ENCODE measurements at places on chromosomes 6 and 20. TPM values are rescaled to one million over a fixed set of nuclear protein-coding genes. Genes with fewer than 3 reads are reported as not detected.

The MCCD1 gene
- total RNA-seq: not detected

The PPP1R14C gene
- 0.27 TPM for total RNA-seq

The HLA-DQB2 gene
- 13.6 TPM for total RNA-seq

The MYB gene
- total RNA-seq: 0.22 TPM

The ADGB gene
- 0.31 TPM for total RNA-seq

The LINC00237 gene
- not detected for total RNA-seq

The HEY2 gene
- 4.3 TPM for total RNA-seq

The ZC2HC1B gene
- total RNA-seq: not detected

The PI16 gene
- total RNA-seq: 91.7 TPM

The COL9A1 gene
- total RNA-seq: 1.6 TPM

The RIPOR2 gene
- total RNA-seq: 17.0 TPM

- DNase-seq: no peak
These were observed 19.4 kb upstream of the TUBB2A start for GRCh38 chr6:3176562-3177355.

GRCh38 chr6:1574083-1574761, 35.5 kb upstream of the FOXC1 start:
- DNase-seq: no peak

GRCh38 chr6:74598462-74599393, 607.1 kb downstream of the COL12A1 start:
- DNase-seq: no peak

DNA sequence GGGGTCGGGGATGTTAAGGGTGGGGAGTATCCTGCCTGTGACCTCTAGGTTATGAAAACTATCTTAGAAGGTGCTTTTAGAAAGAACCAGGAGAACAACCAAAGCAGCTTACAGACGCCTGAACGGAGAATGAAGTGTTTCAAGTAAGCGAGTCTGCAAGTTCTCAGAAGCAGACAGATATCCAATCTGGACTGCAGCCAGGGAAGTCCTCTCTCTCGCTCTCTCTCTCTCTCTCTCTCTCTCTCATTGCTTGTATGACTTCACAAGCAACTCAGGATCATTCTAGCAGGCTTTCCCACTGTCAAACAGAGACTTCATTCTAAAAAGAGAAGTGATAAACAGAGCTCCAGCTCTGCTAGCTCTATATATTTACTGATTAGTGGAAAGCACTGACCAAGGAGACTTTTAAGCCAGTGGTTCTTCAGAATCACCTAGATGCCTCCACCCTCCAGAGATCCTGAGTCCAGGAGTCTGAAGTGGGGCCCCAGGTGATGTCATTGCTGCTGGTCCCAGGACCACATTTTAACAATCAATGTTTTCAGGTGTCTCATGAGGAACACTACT, 6.0 kb downstream of the TCF21 start:
- DNase-seq: no peak

DNA sequence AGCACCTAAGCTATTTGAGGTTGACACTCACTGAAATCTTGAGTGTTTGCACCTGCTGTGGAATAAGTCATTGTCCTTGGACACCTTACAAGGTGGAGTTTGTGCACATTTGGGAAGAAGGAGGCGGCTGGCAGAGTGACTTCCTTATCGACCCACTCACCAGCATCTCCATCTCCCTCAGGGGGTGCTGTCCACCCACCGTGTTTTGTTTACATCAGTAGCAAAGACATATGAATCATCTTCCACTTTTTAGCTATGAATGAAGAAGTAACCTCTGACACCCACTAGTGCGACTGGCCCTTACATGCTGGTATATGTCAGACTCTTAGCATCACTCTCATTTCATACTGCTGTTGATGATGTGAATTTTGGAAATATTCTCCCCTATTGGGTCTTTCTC, 119.5 kb upstream of the SGK1 start:
- DNase-seq: no peak

- DNase-seq: no peak
These were observed 650 bp upstream of the CD2AP start for GRCh38 chr6:47476781-47477496.

DNA sequence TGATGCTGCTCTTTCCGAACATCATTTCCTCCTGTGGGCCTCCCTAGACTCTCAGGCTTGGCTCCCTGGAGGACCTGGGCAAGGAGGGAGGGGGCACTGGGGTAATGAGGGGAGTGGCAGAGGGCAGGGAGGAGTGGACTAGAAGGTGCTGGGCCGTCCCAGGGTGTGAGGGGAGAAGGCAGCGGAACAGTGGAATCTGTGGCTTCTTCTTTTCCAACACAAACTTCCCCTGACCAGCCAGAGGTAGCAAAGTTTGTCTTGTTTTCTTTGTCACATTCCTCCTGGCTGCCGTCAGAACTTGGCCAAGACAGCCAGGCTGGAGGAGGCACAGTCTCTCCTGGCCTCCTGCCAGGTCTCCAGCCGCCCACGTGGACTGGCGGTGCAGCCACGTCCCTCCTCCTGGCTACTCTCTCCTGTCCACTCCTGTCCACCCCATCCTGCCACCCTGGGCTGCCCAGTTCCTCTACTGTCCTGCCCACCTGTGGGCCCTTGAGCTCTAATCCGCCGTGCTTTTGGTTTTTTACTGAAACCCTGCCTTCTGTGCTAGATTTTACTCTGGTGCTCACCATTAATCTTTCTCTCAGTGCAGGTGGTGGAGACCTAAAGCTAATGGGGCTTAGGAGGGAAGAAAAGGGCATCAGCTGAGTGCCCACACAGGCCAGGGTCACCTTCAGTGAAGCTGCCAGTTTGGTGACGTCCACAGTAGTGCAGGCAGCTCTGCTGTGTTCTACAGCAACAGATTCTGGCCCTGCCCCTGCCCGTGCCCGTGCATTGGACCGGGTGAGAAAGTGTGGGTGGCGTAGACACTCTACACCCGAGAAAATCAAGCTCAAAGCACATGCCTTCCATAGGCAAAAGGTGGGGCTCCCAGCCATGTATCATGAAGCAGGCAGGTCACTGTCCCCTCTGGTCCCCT, 2.8 kb upstream of the CDSN start:
- peak; percentile 89 for DNase-seq

DNA sequence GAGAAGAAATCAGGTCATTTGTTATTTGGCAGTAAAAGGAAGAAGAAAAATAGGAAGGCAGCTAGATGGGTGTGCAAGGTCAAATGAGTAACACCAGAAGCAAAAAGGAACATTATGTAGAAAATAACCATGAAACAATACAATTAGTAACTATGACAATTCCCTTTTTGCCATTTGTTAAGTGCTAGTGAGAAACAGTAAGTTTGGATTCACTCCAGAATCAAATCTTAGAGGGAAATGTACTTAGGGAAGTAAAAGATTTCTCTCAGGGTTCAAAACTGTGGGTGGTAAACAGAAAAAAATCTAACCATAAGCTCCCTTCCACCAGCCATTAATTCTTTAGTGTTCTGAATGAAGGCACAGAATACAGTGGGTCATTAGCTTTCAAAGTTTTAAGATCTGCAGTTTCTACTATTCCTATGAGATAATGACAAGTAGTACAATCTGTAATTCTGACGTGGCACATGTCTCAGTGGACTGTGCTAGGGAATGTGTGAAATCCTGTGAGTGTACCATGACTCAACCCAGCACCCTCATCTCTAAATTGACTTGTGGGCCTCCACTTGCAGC, 17.1 kb downstream of the REPS1 start:
- no peak for DNase-seq

DNA sequence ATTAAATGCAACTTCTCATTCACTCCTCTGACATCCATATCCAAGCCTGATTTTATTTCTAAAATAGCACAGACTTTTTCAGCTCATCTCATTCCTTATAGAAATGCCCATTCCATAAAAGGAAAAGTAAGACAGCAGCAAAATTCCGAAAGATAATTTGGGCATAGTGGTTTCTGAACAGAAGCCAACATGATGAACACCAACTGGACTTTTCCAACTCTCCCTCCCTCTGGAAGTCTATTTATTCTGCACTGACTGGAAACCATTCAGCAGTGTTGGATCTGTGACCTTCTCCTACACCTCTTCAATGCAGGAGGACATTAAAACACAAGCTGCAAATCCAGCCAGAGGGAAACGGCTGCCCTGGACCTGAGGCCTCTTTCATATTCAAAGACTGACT, 306.2 kb upstream of the NT5E start:
- DNase-seq: no peak

DNA sequence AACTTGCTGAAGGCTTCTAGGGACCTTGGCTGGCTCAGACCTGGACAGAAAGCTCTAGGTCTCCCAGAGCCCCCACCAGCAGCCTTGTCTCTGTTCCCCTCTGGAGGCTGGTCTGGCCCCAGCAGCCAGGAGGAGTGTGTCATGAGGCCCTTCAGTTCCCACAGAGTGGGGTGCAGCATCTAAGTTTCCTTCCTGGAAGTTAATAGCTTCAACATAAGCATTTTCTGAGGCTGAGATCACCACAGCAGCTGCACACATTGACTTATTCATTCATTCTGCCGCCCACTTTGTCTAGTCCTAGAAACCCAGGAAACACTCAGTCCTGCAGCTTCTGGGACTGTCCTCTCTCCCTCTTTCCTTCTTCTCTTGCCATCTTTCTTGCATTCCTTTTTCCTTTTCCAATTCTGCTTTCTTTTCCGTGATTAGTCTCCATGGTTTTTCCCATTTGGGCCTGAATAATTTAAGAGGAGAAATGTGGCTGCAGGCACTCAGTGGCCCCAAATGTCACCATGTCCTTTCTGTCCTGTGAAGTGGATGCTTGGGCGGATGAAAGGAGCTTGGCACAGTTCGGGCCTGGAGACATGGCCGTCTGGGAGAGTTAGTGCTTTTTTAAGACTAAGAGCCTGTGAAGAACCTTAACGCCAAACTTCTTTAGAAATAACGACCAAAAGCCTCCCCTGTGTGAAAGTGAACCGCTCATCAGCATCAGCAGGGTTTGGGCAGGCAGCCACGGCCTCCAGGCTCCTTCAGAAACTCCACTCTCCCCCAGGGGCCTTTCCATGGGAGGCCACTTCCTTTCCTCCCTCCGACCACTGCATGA, 31.0 kb upstream of the PCMTD2 start:
- DNase-seq: no peak

DNA sequence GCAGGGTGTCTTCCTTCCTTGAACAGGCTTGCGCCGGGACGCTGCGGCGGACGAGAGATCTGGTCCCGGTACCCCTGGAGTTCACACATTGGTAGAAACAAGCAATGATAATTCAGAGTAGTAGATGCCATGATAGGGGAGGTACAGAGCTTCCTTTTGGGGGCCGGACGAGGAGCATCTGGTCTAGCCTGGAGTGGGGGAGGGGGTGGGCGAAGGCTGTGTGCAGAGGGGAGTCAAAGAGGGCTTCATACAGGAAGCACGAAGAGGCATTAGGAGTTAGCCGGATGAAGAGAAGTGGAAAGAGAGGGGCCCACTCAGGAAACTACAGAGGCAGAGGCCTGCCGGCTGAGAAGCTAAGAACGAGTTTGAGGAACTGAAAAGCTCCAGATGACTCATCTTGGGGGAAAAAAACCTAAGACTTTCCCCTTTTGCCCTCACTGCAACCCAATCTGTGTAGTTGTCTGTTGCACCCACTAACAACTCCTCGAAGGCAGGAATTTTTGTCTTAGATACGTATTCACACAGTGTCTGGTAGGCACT, 611 bp downstream of the CNPY3 start:
- DNase-seq: peak; percentile 65

GRCh38 chr6:142523515-142524375, 221.9 kb downstream of the ADGRG6 start:
- no peak for DNase-seq

DNA sequence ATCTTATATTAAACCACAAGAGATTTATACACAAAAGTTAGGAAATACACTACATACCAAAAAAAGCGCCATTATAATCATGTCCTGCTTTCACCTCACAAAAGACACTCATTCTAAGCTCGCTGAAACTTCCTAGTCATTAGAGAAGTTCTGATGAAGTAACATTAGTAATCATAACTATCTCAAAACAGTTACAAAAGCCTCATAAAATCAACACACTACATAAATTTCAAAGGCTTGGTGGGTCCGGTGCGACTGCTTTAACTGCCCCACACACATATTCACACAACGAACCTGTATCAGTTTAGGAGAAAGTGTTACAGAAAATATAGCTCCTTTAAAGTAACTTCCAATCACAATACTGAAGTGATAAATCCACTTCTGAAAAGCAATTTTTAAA, 1.9 kb downstream of the PHIP start:
- DNase-seq: no peak

DNA sequence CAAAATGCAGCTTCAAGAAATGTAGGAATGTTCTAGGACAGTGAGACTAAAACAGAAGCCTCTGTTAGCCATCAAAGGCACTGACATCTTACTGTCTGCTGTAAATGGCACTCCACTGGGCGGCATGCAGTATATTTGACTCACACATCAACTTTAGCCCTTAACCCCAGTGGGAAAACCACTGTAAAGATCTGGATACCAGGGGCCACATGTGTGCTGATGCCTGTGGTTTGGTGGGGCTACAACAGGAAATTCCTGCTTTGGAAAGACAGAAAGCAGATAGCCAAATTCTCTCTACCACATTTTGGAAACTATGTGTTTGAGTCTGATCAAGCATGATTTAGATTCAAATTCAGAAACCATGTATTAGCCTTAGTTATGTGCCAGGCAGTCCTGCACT, 4.3 kb downstream of the PFDN4 start:
- DNase-seq: no peak

GRCh38 chr6:25010902-25011625, 75.3 kb upstream of the RIPOR2 start:
- DNase-seq: no peak

DNA sequence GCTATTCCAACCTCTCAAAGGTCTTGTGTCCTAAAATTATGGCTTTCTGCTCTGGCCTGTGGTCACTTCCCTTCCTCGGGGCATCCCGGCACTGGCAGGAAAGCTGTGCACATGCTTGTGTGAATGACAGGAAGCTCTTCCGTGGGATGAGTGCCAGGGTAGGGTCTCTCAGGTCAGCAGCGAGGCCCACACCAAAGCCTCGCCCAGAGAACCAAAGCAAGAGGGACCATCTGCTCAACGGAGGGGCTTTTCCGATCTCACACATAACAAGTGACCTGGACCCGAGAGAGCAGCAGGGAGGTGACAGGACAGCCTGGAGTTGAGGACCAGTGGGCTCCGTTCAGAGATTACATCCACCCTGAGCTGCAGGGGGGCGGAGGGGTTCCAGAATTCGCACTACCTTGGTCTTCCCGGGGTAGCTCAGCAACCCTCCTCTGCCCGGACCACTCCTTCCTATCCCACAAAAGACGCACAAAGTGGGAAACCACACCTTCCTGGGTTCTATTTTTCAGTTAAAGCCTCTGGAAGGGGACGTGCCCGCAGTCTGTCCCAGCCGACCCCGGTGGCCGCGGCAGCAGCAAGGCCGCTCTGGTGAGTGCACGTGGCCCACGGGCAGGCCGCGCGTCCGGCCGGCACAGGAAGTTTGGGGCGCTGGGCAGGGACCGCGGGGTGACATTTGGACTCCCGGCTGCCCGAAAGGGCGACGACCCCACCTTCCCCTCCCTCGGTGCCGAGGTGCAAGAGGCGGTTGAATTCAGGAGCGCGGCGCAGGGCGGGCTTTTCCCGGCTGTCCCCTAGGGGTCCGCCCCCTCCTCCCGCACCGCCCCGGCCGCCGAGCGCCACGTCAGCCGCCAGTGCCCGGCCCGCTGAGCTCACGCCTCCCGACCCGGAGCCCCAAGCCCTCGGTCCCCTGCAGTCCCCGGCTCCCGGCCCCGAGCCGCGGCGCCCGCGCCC, 988 bp downstream of the TXNDC5 start:
- DNase-seq: peak; percentile 75

All from sciatic nerve (tissue), 2 donors.